NCI-H2081 treated with DMSO at 0.1 percent for 48 hours (cell line): ENCODE measurements at places on chromosomes 16 and 17.

- DNase-seq: no peak
Observed at GRCh38 chr16:65671071-65671470, 549.2 kb upstream of the CDH11 start.

- no peak for DNase-seq
Observed at GRCh38 chr17:4978726-4979125, 8.7 kb downstream of the CAMTA2 start.

- no peak for DNase-seq
Observed at GRCh38 chr16:56838622-56839337, 26.2 kb upstream of the SLC12A3 start.

GRCh38 chr16:6484935-6485334, 847.7 kb upstream of the RBFOX1 start:
- DNase-seq: no peak

- no peak for DNase-seq
Observed at GRCh38 chr16:12559714-12560113, 244.0 kb downstream of the CPPED1 start.
